ENCODE measurements at places on chromosomes 11 and 22.

- DNase-seq = no peak
Observed at GRCh38 chr11:130439876-130440275, 8.6 kb upstream of the ADAMTS15 start.

DNA sequence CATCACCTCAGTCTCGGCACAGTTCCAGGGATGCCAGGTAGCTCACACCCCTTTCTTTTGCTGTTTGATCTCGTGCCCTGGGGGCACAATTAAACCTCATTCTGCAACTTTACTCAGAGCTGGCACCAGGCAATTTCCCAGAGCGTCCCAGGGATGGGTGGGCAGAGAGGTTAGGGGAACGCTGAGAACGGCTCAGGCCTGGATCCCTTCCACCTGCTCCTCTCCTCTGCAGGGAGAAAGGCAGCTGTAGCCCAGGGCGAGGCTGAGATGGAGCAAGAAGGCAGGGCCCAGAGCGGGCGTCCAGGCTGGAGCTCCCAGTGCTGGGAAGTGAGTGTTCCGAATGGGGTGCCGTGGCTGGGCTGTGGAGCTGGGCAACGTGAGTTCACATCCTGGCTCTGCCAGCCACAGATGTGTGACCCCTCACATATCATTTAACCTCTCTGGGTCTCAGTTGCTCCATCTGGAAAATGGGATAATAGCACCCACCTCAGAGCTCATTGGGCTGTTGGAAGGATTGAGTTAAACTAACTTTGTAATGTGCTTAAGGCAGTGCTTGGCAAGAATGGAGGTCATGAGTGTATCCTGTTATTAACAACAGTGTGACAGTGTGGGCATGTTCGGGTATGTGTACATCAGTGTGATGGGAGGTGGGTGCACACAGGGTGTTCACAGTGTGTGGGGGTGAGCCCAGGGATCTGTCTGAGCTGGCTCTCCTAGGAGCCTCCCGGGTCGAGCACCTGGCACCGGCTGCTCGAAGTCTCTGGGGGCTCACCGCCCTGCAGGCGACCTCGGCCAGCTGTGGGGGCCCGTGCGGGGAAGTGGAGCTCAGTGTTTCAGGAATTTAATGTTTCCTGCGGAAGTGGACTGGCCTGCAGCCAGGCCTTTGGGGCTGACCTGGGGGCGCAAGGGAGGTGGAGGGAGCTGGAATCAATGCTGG is 15.5 kb downstream of the OTUB1 start:
- no peak for DNase-seq

GRCh38 chr22:42078469-42079318 is 806 bp upstream of the SMDT1 start:
- DNase-seq = no peak

DNA sequence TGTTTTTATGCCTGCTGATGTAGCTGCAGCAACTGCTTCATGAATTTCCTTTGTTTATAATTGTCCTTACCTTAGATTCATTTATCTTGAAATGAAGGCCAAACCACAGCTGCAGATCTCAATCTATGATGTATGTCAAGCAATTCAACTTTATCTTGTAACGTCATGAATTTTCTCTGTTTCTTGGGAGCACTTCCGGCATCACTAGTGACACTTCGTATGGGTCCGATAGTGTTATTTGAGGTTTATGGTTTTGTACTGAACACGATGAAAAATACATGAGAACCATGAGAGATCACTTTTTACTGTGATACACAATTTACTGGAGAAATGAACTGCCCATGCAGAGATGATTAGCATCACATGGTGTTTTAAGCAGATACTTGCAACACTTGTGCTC is 98.5 kb downstream of the CSTPP1 start:
- DNase-seq = no peak

- DNase-seq = no peak
Observed at GRCh38 chr22:46376908-46377524, 41.5 kb downstream of the TRMU start.

DNA sequence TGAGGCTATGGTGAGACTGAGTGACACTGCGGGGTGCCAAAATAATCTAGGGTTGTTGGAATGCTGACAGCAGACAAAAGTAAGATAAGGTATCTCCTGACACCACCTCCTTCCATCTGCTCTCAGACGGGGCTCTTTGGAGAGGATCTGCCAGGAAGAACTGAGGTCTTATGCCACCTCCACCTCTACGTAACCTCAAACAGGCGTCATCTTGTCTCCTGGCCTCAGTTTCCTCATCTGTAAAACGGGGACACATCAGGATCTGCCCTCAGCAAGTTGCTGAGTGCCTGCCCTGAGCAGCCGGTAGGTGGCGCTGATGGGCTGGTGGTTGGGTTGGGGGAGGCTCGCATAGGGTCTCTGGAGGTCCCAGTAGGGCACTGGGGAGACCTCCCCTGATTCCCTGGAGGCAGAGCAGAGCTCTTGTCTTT is 1.7 kb upstream of the MYEOV start:
- no peak for DNase-seq

DNA sequence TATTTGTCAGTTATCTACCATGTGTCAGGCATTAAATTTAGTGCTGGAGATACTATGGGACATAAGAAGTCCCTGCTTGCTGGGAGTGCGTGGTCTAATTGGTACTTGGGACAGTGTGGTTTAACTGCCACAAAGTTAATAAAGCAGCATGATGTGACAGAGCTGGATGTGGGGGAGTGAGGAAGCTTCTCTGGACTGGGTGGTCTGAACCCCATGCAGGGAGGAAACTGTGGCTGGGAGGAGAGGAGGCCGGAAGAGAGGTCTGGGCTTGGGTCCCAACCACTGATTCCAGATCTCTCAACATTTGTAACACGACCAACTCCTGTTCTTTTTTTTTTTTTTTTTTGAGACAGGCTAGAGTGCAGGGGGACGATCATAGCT is 37.1 kb downstream of the ST3GAL4 start:
- DNase-seq = no peak

DNA sequence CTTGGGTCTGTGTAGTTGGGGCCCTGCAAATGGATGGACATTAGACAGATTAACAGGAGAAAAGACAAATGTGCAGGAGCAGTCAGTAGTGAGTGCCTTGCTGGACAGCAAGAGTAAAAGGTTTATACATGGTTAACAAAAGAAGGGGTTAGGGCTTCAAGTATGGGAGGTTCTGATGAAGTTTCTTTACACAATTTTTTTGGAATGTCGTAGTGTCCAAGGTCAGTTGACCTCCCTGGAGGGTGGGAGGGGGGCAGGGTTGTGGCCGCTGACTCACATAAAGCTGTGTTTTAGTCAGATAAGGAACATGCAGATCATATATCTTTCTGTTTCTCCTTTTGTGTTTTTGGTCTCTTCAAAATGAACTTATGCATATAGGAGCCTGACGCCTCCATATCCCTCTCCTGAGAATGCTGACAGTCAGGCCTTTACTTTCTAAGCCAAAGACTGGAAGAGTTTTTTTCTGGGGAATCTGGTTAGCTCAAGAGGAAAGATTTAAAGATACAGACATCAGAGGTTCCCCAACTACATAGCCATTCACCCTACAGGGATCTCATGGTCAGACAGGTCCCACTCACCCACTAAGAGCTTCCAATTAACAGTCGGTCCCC is 134.3 kb downstream of the NECTIN1 start:
- DNase-seq = no peak

DNA sequence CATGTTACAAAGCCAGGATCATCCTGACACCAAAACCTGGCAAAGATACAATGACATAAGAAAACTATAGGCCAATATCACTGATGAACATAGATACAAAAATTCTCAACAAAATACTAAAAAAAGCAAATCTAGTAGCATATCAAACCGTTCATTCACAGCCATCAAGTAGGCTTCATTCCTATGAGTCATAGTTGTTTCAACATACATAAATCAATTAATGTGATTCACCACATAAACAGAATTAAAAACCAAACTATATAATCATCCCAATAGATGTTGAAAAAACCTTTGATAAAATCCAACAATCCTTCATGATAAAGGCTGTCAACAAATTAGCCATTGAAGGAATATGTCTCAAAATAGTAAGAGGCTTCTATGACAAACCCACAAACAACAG is 1007.2 kb upstream of the RAG2 start:
- DNase-seq = no peak

DNA sequence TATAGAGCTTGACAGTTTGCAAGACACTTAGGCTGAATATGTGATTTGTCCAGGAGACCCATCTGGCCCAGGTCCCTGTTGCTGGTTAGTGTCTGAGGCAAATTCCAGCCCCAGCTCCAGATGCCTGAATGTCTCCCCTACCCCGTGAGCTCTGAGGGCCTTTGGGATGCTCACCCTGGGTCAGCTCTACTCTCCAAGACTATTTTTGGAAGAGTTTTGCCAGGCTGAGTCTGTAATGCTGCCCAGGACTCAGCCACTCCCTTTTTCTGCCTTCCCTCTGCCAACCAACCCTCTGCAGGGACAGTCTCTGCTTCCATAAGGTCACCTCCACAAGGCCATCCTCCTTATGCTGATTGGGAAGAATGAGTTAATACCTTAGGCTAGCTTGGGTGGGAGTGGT is 66.3 kb downstream of the CABIN1 start:
- DNase-seq = no peak

DNA sequence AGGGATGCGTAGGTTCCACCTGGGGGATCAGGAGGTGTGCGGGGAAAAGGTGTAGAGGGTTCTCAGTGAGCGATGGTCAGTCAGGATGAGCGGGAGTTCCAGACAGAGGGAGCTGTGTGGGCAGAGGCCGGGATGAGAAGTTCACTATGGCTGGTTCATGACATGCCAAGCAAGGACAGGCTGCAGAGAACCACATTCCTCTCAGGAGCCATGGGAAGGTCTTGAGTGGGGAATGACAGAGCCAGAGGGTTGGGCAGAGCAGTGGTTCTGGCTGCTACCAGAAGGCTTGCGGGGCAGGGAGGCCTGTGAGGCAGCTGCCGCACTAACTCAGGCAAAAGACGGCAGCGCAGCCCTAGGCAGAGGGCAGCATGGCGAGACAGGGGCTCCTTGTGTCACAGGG is 66.1 kb downstream of the SCUBE1 start:
- no peak for DNase-seq

DNA sequence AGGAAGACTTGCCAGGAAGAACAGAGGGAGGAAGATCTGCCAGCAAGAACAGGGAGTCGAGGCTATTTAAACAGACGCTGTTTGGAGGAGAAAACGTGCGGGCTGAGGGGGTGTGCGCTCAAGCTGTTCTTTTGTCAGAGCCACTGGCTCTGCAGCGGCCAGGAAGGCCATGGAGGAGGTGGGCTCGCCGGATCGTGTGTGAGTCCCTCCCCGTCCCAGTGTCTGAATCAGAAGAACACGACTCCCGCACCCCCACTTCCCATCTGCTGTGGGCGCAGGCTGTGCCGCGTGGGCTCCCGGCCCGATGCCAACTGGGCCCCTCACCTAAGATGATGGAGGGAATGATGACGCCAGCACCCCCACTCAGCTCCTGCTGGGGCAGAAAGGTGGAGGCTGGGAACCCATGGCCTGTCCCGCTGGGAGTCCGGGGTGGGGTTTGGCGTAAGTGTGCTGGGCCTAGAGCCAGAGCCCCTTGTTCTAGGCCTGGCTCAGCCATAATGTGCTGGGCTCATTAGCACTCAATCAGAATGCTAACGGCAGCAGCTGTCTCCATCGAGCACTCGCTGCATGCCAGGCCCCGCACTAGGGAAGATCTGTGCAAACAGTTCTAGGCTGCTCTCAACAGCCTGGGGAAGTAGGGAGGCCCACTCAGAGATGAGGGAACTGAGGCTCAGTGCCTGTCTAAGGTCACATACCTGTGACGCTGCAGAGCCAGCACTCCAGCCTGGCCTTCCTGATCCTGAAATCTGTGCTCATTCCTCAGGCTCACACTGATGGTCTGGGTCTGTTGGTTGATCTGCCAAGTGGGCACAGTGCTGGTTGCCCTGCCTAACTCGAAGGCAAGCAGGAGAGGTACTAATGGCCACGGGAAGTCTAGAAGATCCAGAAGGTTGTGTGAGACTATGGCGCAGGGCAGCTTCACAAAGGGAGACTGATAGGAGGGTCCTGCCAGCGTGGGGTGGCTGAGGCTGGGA is 11.5 kb downstream of the NPTXR start:
- no peak for DNase-seq

- no peak for DNase-seq
Observed at GRCh38 chr11:73566422-73566821, 31.5 kb downstream of the FAM168A start.

DNA sequence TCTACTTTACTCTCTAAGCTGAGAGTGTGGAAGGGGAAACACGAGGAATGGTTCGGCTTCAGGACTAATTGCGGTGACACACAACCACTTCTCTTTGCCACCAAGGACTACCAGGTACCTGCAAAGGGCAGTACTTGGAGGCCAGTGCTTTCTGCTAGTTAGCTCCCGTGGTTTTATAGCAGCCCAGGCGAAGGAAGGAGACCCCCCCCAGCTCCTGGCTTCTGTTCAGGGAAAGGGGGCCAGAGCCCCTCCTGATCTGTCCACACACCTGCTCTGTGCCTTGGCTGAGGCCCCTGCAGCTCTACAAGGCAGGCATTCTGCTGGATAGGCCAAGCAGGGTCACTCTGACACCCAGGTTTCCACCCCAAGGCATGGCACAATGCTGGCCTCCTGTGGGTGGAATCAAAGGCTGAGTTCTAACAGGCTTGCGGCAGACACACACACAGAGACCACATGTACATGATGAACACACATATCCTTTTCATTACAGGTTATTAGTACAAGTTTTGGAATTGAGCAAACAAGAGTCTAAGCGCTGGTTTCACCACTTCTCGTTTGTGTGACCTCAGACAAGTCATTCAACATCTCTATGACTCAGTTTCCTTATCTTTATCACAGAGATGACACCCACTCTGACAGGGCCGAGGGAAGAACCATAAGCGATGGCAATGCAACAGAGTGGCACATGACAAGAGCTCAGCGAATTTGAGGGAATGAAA is 7.5 kb downstream of the SERPIND1 start:
- DNase-seq = no peak

- DNase-seq = no peak
Observed at GRCh38 chr11:82756765-82757639, 23.3 kb upstream of the FAM181B start.

DNA sequence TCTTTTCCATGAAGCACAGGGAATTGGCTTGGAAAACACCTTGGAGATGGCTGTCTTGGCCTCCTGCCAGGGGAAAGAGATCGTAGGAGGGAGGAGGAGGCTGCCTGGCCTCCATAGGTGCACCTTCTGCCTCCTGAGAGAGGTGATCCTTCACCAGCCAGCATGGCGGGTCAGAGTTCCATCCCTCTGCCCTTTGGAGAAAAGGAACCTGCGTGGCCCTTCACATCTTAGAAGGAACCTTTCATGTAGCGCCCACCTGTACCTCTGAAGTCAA is 58.2 kb upstream of the DRD2 start:
- DNase-seq = no peak

DNA sequence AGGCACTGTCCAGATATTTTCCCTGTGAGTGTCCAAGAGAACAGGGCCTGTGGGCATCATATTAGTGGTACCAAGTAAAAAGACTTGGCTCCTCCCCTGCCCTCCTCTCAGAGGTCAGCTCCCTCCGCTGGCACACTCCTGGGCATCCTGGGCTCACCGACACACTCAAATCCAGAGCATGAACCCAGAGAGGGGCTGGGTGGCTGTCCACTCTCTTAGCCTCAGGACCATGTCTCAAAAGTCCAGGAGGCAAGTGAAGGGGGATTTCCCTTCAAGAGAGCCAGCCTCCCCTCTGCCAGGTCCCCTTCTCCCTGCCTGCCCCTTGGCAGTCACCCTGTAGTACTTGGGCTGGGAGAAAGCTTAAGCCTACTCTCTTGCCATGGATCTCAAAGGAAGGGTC is 10.3 kb downstream of the BCL9L start:
- DNase-seq = no peak

GRCh38 chr11:109514313-109515018 is 92.5 kb downstream of the C11orf87 start:
- no peak for DNase-seq
